ENCODE measurements at places on chromosomes 12 and 14. TPM values are rescaled to one million over a fixed set of nuclear protein-coding genes. Genes with fewer than 3 reads are reported as not detected.

FOXN4 gene
- total RNA-seq: 0.52 TPM

SYNDIG1L gene
- total RNA-seq: not detected

WSCD2 gene
- total RNA-seq: 0.05 TPM

TAS2R19 gene
- total RNA-seq: 1.6 TPM

STYX gene
- total RNA-seq: 16.3 TPM

ADAM21 gene
- total RNA-seq: 0.98 TPM

EPYC gene
- not detected for total RNA-seq

A2M gene
- total RNA-seq: 3.0 TPM

DNA sequence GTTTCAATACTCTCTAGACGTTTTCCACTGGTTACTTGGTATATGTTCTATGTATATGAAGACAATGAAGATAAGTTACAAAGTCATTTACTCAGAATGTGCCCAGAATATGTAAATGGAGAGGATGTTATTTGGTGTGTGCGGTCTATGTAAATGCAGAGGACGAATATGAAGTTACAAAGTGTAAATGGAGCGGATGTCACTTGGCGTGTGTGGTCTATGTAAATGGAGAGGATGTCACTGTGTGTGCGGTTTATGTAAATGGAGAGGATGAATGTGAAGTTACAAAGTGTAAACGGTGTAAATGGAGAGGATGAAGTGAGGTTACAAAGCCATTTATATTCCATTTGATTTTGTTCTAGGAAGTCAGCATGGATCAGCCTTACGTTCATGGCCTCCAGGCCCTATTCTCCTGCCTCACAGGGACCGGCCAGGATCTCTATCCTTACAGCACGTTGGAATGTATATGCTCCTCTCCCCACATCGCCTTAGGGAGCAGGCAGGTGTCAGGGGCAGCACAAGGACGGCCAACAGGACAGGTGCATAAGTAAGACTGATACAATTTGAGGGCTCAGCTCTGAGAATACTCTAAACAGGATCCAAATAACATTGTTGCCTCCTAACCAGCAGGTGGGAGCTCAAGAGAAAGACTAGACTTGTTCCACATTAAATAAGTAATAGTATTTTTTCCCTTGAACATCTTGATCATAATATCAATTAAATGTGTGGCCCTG, 42.4 kb downstream of the GLRX5 start:
- no peak for DNase-seq

DNA sequence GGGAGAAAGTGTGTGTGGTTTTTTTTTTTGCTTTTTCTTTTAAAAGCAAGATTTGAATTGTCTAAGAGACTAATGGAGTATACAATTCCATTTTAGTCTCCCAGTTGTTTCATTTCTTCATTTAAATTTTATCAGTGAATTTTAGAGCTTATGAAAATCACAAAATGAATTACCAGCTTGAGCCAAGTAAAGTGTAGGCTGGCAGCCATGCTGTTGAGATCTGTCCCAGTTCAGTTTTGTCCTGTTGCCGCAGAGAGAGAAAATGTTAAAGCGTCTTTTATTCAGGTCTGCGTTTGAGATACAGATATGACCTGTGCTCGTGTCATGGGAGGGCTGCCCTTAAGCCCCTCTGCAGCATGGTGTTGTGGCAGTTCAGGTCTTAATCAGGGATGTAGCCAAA, 256.5 kb downstream of the IPO8 start:
- DNase-seq: no peak

GRCh38 chr12:131795064-131795463, 33.1 kb upstream of the MMP17 start:
- no peak for DNase-seq

DNA sequence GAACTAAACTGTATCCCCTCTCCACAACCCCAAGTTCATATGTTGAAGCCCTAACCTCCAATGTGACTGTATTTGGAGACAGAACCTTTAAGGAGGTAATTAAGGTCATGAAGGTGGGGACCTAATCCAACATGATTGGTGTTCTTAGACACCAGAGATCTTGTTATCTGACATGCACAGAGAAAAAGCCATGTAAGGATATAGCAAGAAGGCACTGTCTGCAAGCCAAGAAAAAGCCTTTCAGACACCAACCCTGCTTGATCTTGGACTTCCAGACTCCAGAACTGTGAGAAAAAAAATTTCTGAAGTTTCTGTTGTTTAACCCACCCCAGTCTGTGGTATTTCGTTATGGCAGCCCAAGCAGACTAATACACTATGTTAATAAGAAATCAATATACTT, 62.2 kb upstream of the CFL2 start:
- DNase-seq: no peak

DNA sequence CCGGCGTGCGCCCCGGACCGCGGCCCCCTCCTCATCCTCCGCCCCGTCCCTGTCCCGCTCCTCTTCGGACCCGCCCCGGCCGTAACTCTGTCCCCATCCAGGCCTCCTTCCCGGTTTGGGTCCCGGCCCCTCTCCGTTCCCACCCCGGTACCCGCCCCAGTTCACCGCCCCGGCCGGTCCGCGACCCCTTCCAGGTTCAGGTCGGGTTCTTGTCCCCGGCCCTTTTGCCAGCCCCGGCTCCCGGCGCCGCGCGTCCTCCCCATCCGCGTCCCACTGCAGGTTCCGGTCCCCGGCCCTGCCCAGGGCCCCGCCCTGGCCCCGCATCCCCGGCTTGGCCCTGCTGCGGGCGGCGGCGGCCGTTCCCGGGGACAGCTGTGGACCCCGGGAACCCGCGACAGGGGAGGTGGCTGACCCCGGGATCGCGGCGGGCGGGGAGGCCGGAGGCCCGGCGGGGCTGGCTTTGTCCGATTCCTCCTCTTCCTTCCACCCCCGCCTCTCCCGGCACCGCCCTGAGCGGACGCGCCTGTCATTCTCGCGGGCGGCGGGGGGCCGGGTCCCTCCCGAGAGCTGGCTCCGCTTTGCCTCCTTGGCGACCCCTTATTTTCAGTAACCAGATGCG, 601 bp downstream of the KLC1 start:
- DNase-seq: no peak

DNA sequence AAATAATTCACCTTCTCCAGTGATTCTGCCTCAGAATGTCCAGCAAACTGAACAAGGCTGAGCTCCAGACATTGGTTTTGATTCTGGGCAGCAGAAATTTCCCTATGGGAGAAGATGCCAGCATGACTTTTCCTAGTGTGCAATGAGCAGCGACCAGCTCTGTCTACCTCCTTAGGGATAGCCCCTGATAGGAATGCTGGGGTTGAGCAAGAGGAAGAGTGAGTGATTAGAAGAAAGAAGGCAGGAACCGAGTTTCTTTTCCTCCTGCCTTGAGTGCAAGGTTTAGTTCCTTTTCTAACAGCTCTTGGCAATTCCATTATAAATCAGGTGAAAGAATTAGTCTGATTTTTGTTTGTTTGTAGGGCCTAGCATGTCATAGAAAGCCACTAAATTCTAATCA, 379.0 kb downstream of the DAD1 start:
- DNase-seq: no peak

- no peak for DNase-seq
These were observed 10.7 kb downstream of the MYO1A start for GRCh38 chr12:57039016-57039798.

- DNase-seq: no peak
These were observed 20.6 kb downstream of the RACGAP1 start for GRCh38 chr12:50004696-50005095.

DNA sequence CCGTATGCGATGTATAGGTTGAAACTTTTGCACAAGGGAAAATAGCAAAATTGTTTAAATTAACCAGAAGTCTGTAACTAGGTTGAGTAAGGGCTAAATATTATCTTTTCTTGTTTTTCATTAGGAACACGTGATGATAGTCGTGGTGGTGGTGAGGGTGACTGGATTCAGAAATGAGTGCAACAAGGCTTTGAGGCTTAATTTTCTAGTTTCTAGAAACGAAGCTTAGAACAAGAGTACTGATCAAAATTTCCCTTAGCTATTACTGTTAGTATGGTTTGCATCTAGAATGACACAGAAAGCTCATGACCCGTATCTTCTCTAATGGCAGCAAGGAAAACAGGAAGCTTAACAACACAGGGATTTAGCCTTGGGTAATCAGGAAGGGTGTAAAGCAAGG, 7.0 kb downstream of the SLIRP start:
- no peak for DNase-seq

GRCh38 chr12:94027561-94027960, 120.8 kb upstream of the PLXNC1 start:
- DNase-seq: no peak

- no peak for DNase-seq
These were observed 13.3 kb upstream of the VRK1 start for GRCh38 chr14:96783915-96784224.
